ENCODE measurements at places on chromosomes 3 and 15.

DNA sequence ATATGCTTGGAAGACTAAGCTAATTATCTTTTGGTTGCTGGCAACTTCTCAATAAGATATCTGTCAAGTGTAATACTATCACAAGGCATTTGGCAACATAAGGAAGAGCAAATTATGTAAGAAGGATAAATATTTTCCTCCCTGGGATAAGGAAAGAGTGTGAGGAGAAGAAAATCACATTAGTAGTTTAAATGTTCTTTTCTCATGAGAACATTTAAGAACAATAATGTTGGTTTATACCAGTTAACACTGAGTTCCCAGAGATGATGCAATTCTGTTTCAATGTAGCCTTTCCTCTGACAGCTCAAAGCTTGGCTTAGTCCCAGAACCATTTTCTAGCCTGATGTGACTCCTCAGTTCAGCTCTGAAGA, 66.1 kb upstream of the NPHP3 start:
- DNase-seq, result peak; percentile 80

- peak; percentile 38 for DNase-seq
Observed at GRCh38 chr15:35912196-35912595, 366.2 kb upstream of the DPH6 start.

DNA sequence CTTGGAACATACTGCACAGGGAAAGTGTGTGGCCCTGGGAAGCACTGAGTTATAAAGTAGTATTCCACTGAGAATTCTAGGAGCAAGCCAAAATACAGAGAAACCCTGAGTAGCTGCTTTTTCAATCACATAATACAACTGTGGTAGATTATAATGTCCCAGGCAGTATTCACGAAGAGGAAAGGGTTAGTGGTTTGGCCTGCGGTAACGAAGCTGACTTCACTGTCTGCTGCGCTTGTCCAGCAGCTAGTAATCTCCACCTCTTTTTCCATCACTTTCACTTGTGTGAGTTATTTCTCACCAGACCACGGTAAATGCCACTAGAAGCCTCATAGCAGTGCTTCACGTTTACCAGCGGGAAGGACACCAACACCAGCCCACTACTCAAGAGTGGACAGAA, 34.4 kb downstream of the RPL39L start:
- peak; percentile 20 for DNase-seq

GRCh38 chr3:106190296-106190695, 321.5 kb upstream of the CBLB start:
- no peak for DNase-seq

DNA sequence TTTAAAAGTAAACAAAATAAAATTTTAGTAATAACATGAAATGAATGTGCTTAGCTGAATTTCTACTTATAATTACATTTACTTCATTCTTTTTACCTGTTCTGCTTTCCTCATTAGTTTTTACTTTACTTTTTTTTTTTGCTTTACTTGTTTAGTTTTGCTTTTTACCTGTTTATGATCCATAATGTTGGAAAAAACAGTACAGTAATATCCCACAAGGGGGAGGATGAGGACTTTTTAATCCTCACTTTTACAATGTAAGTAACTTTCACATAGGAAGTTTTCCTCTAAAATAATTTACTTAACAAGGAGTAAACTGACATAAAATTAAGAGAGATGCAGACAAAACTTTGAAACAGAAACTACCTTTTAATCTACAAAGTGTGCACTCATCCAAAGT, 268.7 kb downstream of the TBC1D5 start:
- DNase-seq, result peak; percentile 9

- DNase-seq, result peak; percentile 62
Observed at GRCh38 chr3:107430214-107430995, 53.2 kb downstream of the CCDC54 start.

- no peak for DNase-seq
Observed at GRCh38 chr3:133926736-133927539, 31.3 kb upstream of the RAB6B start.

DNA sequence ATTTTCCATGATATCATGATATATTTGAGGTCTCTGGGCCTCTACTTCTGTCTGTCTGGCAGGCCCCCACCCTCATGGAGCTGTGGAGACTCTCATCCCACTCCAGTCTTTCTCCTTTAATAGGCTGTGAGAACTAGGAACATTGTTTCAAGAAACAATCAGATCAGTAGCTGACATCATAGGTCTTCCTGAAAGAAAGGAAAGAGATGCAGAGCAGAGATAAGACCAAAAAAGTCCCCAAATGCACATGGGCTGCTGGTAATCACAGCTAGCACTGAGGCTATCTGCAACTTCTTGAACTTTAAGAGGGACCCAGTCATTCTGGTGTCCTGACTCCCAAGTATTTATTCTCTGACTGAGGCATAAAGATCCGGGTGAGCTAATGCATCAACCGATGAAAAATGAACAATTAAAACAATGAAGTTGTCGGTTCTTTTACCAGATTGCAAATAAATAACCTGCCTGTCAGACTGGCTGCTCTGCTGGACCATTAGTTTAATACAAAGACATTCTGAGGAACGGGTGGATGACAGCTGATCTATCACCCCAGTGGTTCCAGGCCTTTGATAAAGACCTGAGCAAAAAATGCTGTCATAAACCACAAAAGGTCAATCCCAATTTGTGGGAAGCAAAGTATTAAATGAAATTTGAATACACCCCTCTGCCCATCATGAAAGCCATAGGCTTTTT, 780.8 kb upstream of the GOLIM4 start:
- no peak for DNase-seq

DNA sequence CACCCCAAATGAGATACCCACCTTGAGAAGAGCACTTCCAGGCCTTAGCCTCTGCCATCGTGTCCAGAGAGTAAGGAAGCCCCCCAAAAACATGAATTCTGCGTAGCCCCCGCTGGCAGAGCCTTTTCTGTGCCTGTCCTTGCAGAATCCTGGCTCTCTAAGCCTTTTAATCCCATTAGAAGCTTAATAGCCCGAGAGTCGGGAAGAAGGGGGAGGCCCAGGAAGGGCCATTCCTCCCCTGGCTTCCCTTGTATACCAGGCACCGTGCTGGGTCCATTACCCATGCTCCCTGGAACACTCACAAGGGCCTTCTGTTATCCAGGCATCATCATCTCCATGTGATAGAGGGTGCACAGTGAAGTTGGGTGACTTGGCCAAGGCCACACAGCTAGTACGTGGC, 7.1 kb downstream of the SPTBN5 start:
- no peak for DNase-seq

Data from iris pigment epithelial cell (primary cell).